M059J (cell line): ENCODE measurements at places on chromosomes 2 and 18. TPM values are rescaled to one million over a fixed set of nuclear protein-coding genes. Genes with fewer than 3 reads are reported as not detected.

The ZNF532 gene
- 52.2 and 60.9 TPM in 2 replicates for total RNA-seq

The OTX1 gene
- 0.59 and 1.1 TPM in 2 replicates for total RNA-seq

The CPS1 gene
- total RNA-seq, result 16.7 and 24.7 TPM in 2 replicates

The RGPD3 gene
- 0.02 and 0.05 TPM in 2 replicates for total RNA-seq

- peak; percentile 31 for DNase-seq
These were observed 281.1 kb downstream of the MBD2 start for GRCh38 chr18:53943326-53943860.

- DNase-seq, result peak; percentile 68
These were observed 453.9 kb upstream of the TRIB2 start for GRCh38 chr2:12262681-12263436.

DNA sequence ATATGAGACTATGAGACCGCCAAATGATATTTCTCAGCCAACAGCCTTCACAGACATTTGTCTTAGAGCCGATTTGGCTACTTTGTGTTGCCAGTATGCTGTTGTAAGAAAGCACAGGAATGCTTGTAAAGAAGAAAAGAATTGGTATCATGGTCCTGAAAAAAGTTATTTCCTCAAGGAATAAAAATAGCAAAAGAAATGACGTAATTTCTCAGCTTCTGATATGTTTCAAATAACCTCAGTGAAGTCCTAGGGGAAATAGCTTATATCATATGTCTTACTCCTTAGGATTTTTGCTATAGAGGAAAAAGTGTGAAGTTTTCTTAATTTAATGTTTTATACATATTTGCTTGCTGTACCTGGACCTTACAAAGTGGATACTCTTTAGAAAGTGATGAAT lies 23.0 kb downstream of the SCN1A start:
- no peak for DNase-seq

GRCh38 chr2:133012847-133013734 lies 343.1 kb upstream of the LYPD1 start:
- DNase-seq, result no peak

- peak; percentile 75 for DNase-seq
These were observed 55.2 kb upstream of the RALBP1 start for GRCh38 chr18:9419956-9420631.

DNA sequence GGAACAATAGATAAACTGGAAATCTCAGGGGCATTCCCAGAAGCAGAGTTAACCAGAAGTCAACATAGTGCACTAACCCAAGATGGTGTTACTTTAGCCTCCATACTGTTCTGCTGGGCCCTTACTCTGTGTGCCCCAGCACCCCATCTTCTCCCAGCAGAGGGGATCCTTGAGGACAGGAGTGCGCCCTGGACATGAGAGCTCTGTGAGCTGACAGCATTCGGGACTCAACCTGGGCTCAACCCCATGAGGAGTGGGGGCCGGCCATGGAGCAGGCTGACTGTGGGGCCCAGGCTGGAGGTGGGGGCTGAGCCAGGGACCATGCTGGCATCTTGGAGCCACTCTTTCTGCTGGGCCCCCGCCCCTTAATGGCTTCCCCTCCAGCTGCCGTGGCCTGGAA lies 156.3 kb upstream of the HS6ST1 start:
- no peak for DNase-seq

GRCh38 chr2:60984720-60985119 lies 32.8 kb upstream of the PEX13 start:
- no peak for DNase-seq
